ENCODE measurements at places on chromosomes 1 and 21.

DNA sequence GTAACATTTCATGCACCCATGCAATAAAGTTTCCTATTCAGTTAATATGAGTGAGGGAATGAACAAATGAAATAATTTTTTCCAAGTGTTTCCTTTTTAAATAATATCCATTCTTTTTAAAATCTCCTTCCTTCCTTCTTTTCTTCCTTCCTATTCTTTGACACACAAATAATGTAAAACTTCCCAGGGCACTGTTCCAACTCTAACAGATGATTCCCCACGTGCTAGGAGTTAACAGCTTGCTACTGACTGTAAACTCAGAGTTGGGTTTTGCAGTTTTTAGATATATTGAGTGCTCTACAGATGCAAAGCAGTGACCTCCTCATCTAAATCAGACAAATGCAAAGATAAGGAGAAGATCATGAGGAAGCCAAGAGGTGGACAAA lies 54.0 kb upstream of the POU2F1 start:
- DNase-seq = no peak

- no peak for DNase-seq
Measured at GRCh38 chr1:205803986-205804385, 9.0 kb downstream of the SLC41A1 start.

DNA sequence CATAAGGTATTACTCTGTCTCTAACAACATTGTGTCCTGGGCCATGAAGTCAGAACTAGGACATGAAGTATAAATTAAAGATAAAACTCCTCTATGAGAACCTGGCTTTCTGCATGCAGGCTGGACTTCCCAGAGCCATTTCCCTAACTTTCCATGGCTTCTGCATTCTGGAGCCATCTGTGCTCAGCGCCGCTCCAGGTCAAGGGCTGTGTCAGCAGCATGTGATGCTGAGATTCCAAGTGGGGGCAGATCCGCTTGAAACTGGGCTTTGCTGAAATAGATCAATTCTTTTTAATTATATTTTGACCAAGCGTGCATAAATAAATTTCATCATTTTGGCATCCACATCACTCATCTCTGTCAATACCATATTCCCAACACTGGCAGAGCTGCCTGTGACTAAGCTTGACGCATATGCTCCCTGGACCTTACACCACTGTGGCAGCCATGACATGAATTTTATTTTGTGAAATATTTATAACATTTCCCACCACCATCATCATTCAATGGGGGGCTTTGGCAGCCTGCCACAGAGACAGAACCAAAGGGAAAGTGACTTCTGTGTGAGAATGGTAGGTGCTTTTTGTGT lies 110.4 kb upstream of the KCNK1 start:
- DNase-seq = no peak

GRCh38 chr1:17587693-17588047 lies 48.2 kb downstream of the ARHGEF10L start:
- DNase-seq = no peak

DNA sequence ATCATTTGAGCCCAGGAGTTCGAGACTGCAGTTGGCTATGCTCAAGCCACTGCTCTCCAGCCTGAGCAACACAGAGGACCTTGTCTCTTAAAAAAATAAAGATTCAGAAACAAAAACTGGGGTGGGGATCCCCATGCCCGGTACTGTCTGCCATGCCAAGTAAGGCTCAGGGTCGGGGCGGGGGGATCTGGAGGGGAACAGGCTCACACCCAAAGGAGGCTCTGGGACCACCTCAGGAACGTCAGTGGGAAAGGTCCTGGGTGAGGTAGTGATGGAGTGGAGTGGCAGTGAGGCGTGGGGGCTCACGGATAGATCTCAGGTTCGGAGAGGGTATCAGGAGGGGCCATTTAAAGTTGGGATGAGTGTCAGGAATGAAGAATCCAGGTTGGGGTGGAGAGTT lies 765 bp upstream of the S100A4 start:
- no peak for DNase-seq

Measured in renal cortex interstitium (tissue), 15 donors.